ENCODE measurements at places on chromosomes 2 and 18.

DNA sequence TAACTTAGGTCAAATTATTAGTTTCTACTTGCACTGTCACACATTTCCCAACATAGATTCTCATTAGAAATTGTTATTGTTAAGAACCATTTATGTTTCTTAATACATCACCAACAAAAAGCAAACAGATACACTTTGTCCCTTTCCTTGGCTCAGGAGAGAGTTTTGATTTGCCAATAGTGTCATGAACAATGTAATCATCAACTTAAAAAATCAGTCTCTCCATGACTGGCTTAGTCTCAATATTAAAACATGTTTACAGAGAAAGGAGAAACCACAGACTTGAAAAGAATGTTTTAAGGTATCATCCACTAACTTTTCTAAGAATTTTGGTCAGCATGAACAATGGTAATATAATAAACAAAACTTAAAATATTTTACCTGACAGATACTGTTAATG, 416.5 kb upstream of the KCNH7 start:
- no peaks in the 10 kb centered on the region for H3K27me3 ChIP-seq
- no peak overlapping the region for H3K27ac ChIP-seq
- H3K4me3 ChIP-seq: no peak overlapping the region
- H3K36me3 ChIP-seq: no peaks in the 10 kb centered on the region

- no peak overlapping the region for H3K27ac ChIP-seq
- no peak overlapping the region for H3K4me3 ChIP-seq
- no peaks in the 10 kb centered on the region for H3K4me1 ChIP-seq
- DNase-seq: no peak
These were observed 101.9 kb upstream of the NRP2 start for GRCh38 chr2:205580212-205580987.

- no peaks in the 10 kb centered on the region for H3K36me3 ChIP-seq
- H3K27ac ChIP-seq: no peak overlapping the region
- H3K4me1 ChIP-seq: no peaks in the 10 kb centered on the region
- no peak overlapping the region for H3K4me3 ChIP-seq
These were observed 378.4 kb upstream of the HNRNPA3 start for GRCh38 chr2:176834226-176834625.

DNA sequence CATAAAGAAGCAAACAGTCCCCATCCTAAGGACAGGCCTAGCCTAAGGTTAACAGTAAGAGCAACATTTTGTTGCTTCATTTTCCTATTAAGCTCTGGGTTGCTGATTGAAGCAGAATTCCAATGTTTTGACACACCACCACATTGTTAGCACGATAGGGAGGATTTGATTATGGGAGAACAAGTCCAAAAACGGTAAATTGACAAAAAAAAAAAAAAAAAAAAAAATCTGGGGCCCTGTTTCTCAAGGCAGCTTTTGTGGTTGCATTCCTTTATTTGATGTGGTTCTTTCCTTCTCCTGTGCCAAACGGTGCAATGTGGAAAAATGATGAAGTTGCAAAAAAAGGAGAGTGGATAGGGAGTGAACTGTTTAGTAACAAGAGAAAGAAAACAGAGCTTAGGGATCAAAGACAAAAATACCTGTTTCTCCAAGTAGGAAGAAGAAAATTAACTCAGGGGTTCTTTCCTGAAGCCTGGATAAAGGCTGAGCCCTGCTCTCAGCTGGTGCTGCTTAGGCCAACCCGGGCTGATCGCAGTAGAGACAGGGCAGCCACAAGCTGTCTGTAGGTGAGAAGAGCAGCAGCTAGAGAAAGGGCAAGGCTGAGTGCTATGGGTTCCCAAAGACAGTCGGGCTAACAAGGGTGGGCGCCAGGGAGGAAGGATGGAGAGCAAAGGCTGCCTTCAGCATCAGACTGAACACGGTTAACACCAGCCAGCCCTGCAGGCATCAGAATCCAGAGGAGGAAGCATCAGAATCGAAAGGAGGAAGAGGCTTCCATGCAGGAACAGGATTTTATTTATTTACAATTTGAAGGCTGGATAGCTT, 167.8 kb upstream of the FOSL2 start:
- H3K4me1 ChIP-seq: no peaks in the 10 kb centered on the region
- no peaks in the 10 kb centered on the region for H3K27me3 ChIP-seq
- no peak overlapping the region for H3K4me3 ChIP-seq
- DNase-seq: no peak
- no peak overlapping the region for H3K27ac ChIP-seq

GRCh38 chr2:43018179-43019024, 208.0 kb downstream of the ZFP36L2 start:
- peaks cover 21% of the 10 kb centered on the region for H3K4me1 ChIP-seq
- H3K27ac ChIP-seq: no peak overlapping the region
- no peaks in the 10 kb centered on the region for H3K27me3 ChIP-seq
- no peak overlapping the region for H3K4me3 ChIP-seq
- DNase-seq: no peak

- H3K27ac ChIP-seq: peak overlapping the region; percentile 54
- H3K36me3 ChIP-seq: no peaks in the 10 kb centered on the region
- peaks cover 5% of the 10 kb centered on the region for H3K4me1 ChIP-seq
- H3K4me3 ChIP-seq: no peak overlapping the region
These were observed 4.7 kb upstream of the THNSL2 start for GRCh38 chr2:88165332-88166003.

GRCh38 chr2:176117823-176118371, 1.3 kb downstream of the HOXD10 start:
- H3K4me3 ChIP-seq: peak overlapping the region; percentile 35
- no peaks in the 10 kb centered on the region for H3K36me3 ChIP-seq
- H3K27ac ChIP-seq: peak overlapping the region; percentile 57
- H3K4me1 ChIP-seq: peaks cover 36% of the 10 kb centered on the region
- H3K27me3 ChIP-seq: peaks cover 97% of the 10 kb centered on the region

DNA sequence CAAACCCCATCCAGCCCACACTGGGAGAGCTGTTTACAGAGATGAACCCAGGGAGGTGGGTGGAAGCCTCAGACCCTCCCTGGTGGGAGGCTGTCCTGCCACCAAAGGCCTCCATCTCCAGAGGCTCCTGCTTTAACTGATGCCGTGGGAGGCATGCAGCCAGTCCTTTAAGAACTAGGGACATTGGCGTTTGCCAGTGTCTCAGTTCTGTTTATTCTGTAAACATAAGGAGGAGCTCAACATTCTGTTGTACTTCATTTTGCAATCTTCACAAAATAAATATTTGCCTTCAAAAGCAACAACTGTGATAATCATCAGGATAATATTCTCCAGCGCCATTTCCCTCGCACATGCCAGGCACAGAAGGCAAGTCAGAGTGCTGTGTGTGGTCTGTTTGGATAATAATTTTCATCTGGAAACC, 6.8 kb downstream of the EDAR start:
- peaks cover 24% of the 10 kb centered on the region for H3K4me1 ChIP-seq
- no peaks in the 10 kb centered on the region for H3K36me3 ChIP-seq
- H3K27me3 ChIP-seq: no peaks in the 10 kb centered on the region
- DNase-seq: no peak

GRCh38 chr18:12839057-12839525, 44.9 kb downstream of the PTPN2 start:
- DNase-seq: no peak
- peaks cover 3% of the 10 kb centered on the region for H3K36me3 ChIP-seq
- no peaks in the 10 kb centered on the region for H3K4me1 ChIP-seq
- H3K4me3 ChIP-seq: no peak overlapping the region

- H3K4me3 ChIP-seq: no peak overlapping the region
- no peaks in the 10 kb centered on the region for H3K4me1 ChIP-seq
- H3K27me3 ChIP-seq: no peaks in the 10 kb centered on the region
- H3K36me3 ChIP-seq: no peaks in the 10 kb centered on the region
- H3K27ac ChIP-seq: no peak overlapping the region
These were observed 77.0 kb upstream of the SPOPL start for GRCh38 chr2:138424436-138425140.

GRCh38 chr18:54852780-54853675, 24.8 kb downstream of the RAB27B start:
- no peak for DNase-seq
- H3K4me1 ChIP-seq: no peaks in the 10 kb centered on the region
- no peaks in the 10 kb centered on the region for H3K27me3 ChIP-seq
- H3K27ac ChIP-seq: no peak overlapping the region
- no peaks in the 10 kb centered on the region for H3K36me3 ChIP-seq
- H3K4me3 ChIP-seq: no peak overlapping the region

DNA sequence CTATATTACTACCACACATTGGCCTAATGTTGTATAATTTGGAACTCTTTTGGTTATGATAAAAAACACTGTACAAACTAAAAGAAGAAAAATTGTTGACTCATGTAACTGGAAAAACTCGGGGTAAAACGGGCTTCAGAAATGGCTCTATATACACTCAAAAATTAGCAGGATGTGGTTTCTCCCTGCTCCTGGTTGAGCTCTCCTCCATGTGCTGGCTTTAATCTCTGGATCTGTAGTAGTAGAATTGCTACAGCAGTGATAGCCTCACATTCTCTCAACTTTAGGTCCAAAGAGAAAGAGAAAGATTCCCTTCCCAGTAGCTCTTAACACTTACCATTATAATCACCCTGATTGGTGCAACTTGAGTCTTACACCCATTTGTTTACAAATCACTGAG, 274.9 kb upstream of the GALNT5 start:
- no peaks in the 10 kb centered on the region for H3K36me3 ChIP-seq
- no peaks in the 10 kb centered on the region for H3K27me3 ChIP-seq
- DNase-seq: no peak
- no peak overlapping the region for H3K4me3 ChIP-seq
- H3K27ac ChIP-seq: no peak overlapping the region

- no peak overlapping the region for H3K27ac ChIP-seq
- H3K4me3 ChIP-seq: no peak overlapping the region
- no peaks in the 10 kb centered on the region for H3K36me3 ChIP-seq
- H3K4me1 ChIP-seq: peaks cover 13% of the 10 kb centered on the region
- peaks cover 38% of the 10 kb centered on the region for H3K27me3 ChIP-seq
These were observed 4.8 kb downstream of the RESP18 start for GRCh38 chr2:219327719-219328118.

GRCh38 chr2:109523121-109523520, 90.6 kb downstream of the SEPTIN10 start:
- no peak overlapping the region for H3K27ac ChIP-seq
- no peaks in the 10 kb centered on the region for H3K4me1 ChIP-seq
- no peak for DNase-seq
- H3K4me3 ChIP-seq: no peak overlapping the region
- peaks cover 2% of the 10 kb centered on the region for H3K27me3 ChIP-seq

GRCh38 chr2:20108655-20109396, 57.4 kb upstream of the LAPTM4A start:
- no peak overlapping the region for H3K4me3 ChIP-seq
- H3K36me3 ChIP-seq: no peaks in the 10 kb centered on the region
- no peak overlapping the region for H3K27ac ChIP-seq
- H3K27me3 ChIP-seq: peaks cover 10% of the 10 kb centered on the region
- H3K4me1 ChIP-seq: peaks cover 15% of the 10 kb centered on the region

GRCh38 chr2:162258169-162258568, 14.9 kb upstream of the FAP start:
- no peak overlapping the region for H3K4me3 ChIP-seq
- H3K36me3 ChIP-seq: no peaks in the 10 kb centered on the region
- no peaks in the 10 kb centered on the region for H3K27me3 ChIP-seq
- no peak overlapping the region for H3K27ac ChIP-seq
- no peaks in the 10 kb centered on the region for H3K4me1 ChIP-seq
- no peak for DNase-seq

- no peak for DNase-seq
- no peaks in the 10 kb centered on the region for H3K4me1 ChIP-seq
- no peaks in the 10 kb centered on the region for H3K36me3 ChIP-seq
- H3K27ac ChIP-seq: no peak overlapping the region
- no peak overlapping the region for H3K4me3 ChIP-seq
These were observed 216.0 kb downstream of the DSEL start for GRCh38 chr18:67300498-67300897.

DNA sequence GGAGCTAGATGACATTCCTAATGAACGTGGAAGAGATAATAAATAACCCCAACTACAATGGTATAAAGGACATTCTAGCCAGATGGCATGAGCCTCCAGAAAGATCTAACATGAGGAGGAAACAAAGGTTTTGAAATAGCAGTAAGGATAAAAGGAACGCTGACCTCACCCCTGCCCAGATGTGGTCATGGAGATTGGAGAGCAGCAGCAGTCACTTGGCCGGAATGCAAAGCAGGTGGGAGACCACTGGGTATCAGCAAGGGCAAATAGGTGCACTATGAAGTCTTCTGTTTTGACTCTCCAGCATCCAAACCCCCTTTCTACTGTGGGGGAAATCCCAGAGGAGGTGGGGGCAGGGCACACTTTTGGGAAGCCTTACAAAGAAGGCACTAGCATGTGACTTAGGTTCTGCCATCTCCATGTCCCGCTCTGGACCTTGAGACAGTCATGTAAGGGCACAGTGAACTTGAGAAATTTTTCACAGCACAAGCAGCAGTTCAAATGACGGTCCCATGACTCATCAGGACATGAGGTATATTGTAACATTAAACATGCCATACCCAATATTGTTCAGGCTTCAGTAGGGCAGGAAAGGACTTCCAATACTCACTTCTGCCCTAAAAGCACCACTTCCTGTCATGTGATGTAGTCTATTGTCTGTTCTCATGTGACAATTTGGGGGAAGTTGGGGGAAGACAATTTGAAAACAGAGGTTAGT, 55.2 kb downstream of the METTL4 start:
- DNase-seq: no peak
- H3K27me3 ChIP-seq: no peaks in the 10 kb centered on the region
- H3K36me3 ChIP-seq: no peaks in the 10 kb centered on the region
- no peak overlapping the region for H3K27ac ChIP-seq
- H3K4me3 ChIP-seq: no peak overlapping the region
- no peaks in the 10 kb centered on the region for H3K4me1 ChIP-seq

DNA sequence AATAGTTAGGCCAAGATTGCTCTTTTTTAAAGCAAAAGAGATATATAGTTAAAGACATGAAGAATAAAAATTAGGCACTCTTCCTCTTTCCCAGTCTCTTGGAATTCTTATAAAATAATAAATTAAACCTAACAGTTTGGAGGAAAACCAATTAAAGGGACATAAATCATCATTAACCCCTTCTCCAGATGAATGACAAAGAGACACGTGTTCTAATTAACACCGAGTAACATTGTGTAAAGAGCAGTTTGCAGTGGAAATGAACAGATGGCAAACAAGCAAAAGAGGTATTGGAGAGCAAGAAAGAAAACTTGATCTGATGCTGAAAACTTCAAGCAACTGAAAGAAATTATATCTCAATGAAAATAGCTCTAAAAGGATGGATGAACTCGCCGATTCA, 48.4 kb downstream of the BCL2 start:
- H3K27me3 ChIP-seq: no peaks in the 10 kb centered on the region
- no peak overlapping the region for H3K4me3 ChIP-seq
- no peak for DNase-seq
- H3K36me3 ChIP-seq: peaks cover 3% of the 10 kb centered on the region
- H3K4me1 ChIP-seq: peaks cover 6% of the 10 kb centered on the region

DNA sequence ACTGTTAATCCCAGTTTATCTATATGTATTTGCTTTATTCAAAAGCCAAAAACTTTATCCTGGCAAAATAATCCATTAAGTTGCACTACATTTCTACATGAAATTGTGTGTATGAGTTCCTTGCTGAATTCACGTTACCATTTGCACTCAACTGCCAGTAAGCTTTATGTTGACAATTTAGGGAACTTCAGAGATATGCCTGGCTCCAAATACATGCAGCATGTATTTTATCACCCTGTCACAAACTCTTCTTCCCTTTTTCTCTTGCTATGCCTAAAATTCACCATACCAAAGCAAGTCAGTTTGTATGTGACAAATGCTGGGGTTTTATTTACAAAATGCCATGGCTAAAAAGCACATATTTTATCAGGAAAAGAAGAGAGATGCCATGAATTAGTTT, 157.6 kb upstream of the CDH2 start:
- no peak overlapping the region for H3K27ac ChIP-seq
- DNase-seq: no peak
- H3K27me3 ChIP-seq: no peaks in the 10 kb centered on the region
- H3K4me3 ChIP-seq: no peak overlapping the region
- H3K4me1 ChIP-seq: no peaks in the 10 kb centered on the region
- H3K36me3 ChIP-seq: no peaks in the 10 kb centered on the region
